Fibroblast of upper back skin (primary cell): ENCODE measurements at places on chromosomes 2 and 18.

DNA sequence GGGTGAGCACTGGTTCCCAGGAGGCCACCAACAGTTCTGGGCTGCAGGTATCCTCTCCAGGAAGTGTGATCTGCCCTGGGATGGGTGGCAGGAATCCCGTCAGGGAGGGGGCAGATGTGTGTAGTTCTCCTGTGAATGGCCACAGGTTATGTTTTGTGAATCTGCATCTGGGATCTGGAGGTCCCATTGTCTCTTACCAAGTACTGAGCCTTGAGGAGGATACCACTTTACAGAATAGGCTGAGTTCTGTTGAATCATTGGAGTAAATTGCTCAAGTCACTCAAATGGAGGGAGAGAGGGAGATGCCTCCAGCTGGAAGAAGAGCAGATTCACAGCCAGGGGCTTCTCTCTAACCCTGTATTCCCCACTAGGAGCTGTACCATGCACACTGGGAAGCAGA, 168.2 kb downstream of the ANKRD30B start:
- no peak for DNase-seq

DNA sequence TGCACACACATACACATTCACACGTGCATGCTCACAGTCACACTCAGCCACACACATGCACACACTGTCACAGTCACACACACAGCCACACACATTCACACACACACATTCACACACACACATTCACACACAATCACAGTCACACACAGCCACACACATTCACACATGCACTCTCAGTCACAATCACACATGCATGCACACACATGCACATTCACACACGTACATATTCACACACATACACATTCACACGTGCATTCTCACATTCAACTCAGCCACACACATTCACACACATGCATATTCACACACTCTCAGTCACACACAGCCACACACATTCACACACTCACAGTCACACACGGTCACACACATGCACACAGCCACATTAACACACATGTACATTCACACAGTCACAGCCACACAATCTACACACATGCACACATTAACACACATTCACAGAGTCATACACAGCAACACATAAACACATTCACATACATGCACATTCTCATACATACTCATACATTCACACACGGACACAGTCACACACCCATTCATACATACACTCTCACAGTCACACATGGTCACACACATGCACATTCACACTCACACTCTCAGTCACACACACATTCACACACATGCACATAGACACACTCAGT, 239.8 kb downstream of the EIPR1 start:
- no peak for DNase-seq

- DNase-seq, result peak; percentile 22
Observed at GRCh38 chr2:100978582-100979191, 23.4 kb upstream of the RPL31 start.

DNA sequence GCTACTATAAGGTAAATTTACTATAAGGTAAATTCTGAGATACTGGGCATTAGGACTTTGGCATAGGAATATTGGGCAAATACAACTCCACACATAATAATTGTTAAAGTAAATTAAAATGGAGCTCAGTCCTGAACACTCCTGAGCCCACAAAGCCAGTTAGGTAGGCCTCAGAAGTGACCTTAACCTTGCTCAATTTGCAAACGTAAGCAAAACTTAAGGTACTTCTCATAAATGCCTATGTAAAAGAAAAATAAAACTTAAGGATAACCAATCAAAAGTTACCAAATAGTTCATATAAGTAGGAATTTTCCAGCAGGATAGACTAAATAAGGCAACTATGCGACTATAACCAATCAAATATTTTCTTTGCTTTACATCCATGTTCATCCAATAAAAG, 197.7 kb downstream of the MC4R start:
- no peak for DNase-seq

- DNase-seq, result no peak
Observed at GRCh38 chr2:643334-643733, 33.9 kb downstream of the TMEM18 start.

GRCh38 chr2:162925595-162925994, 87.0 kb upstream of the KCNH7 start:
- DNase-seq, result no peak

DNA sequence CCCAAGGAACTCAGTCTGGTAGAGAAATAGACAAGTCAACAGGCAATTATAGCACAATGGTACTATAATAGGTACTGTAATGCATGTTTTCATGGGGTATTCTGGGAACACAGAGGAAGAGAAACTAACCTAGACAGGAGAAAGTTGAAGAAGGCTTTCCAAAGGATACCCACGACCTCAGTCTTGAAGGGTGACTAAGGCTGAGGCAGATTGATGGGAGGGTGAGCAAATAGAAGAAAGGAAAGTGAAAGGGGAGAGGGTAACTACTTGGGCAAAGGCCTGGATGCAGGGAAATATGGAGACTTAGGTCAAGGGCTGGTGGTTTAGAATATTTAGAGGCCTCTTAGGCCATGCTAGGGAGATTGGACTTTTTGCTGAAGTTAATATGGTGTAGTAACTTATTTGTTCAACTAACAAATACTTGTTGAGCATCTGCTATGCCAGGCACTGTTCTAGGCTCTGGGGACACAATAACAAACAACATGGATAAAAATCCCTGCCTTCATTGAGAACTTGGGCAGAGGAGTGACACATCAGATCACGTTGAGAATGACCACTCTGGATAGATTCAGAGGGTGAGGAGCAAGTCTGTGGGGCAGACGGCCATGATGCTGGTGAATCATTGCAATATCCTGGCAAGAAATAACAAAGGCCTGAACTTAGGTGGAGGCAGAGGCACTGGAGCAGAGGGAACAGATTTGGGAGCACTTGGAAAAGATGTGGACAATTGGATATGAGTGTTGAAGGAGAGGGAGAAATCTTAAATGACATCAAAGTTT, 56.4 kb downstream of the PLB1 start:
- peak; percentile 34 for DNase-seq

GRCh38 chr2:98487101-98487805, 42.6 kb downstream of the INPP4A start:
- DNase-seq, result no peak

DNA sequence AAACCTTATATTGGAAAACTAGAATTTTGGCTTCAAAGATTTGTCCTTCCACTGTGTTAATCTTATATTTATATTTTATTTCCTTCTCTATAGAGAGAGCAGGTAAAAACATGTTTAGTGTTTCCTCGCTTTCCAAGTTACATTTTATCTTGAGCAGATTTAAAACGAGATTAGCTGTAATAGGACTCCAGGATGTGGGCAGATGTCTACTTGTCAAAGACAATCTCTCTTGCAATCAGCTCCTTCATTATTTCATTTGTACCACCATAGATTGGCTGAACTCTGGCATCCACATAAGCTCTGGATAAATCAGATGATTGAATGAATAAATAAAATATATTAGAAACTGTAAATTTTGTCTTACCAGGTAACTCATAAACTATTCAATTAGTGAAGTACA, 17.5 kb upstream of the KANSL1L start:
- no peak for DNase-seq

- no peak for DNase-seq
Observed at GRCh38 chr2:43276266-43276941, 50.0 kb upstream of the ZFP36L2 start.

- DNase-seq, result no peak
Observed at GRCh38 chr18:55996717-55997116, 408.7 kb upstream of the TCF4 start.

DNA sequence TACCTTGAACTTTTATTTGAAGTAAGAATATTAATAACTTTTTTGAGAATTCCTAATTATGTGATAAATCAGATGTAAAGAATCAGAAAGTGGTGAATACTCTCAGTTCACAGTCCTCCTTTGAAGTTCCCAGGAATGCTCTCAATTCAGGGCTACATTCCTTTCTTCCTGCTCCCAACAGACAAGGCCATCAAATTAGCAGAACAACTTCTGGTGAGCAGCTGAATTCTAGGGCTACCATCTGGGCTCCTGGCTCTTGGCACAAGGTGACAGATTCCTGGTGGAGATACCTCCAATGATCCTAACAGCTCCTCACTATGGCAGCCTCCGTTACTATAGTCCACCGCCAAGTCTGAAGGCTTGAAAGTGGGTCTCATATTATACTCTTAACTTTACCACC, 37.8 kb upstream of the OLA1 start:
- DNase-seq, result peak; percentile 4

GRCh38 chr2:130972410-130972809, 120.8 kb downstream of the FAM168B start:
- DNase-seq, result no peak
